Left lung (tissue), 14 donors: ENCODE measurements at places on chromosomes 12 and 14. TPM values are rescaled to one million over a fixed set of nuclear protein-coding genes. Genes with fewer than 3 reads are reported as not detected.

GRCh38 chr12:47750229-47750798, 8.4 kb downstream of the RAPGEF3 start:
- H3K4me3 ChIP-seq: no peak overlapping the region
- no peak for DNase-seq
- no peaks in the 10 kb centered on the region for H3K36me3 ChIP-seq
- H3K27ac ChIP-seq: no peak overlapping the region
- no peaks in the 10 kb centered on the region for H3K27me3 ChIP-seq
- peaks cover 34% of the 10 kb centered on the region for H3K4me1 ChIP-seq

The AKAP5 gene
- 2.9 TPM for total RNA-seq

- no peak overlapping the region for H3K27ac ChIP-seq
- peaks cover 5% of the 10 kb centered on the region for H3K4me1 ChIP-seq
- no peaks in the 10 kb centered on the region for H3K36me3 ChIP-seq
- DNase-seq: no peak
Measured at GRCh38 chr12:82757059-82757458, 70.4 kb downstream of the TMTC2 start.

The HOXC10 gene
- total RNA-seq: not detected

DNA sequence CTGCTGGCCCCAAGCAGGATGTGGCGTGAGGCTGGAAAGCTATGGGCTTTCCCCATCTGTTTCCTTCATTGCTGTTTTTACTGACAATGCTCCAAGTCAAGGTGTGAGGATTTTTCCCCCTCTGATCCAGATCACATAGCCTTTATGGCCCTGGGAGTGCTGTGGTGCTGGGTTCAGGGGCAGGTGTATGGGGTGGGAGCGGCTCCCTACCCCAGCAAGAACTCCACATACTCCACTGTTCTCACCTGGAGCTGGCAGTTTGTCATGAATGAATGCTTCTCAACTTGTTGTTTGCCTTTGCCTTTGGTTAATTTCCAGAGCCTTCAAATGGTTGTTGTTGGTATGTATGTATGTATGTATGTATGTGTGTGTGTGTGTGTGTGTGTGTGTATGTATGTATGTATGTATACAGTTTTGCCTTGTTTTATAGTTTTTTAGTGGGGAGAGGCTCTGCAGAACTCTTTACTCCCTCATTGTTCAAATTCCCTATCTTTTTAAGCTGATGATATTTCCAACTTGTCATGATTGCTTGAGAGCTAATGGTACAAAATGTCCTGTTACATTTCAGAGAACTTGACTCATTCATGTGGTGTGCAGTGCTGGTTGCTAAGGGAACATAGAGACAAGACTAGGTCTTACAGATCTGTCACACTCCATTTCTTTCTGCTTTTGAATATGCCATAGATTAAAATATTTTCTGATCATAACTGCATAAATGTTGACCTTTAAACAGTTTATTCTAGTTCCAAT, 36.6 kb upstream of the ASPG start:
- DNase-seq: no peak
- no peaks in the 10 kb centered on the region for H3K4me1 ChIP-seq
- H3K4me3 ChIP-seq: no peak overlapping the region
- peak overlapping the region; percentile 20 for H3K27ac ChIP-seq
- H3K36me3 ChIP-seq: no peaks in the 10 kb centered on the region
- no peaks in the 10 kb centered on the region for H3K27me3 ChIP-seq

DNA sequence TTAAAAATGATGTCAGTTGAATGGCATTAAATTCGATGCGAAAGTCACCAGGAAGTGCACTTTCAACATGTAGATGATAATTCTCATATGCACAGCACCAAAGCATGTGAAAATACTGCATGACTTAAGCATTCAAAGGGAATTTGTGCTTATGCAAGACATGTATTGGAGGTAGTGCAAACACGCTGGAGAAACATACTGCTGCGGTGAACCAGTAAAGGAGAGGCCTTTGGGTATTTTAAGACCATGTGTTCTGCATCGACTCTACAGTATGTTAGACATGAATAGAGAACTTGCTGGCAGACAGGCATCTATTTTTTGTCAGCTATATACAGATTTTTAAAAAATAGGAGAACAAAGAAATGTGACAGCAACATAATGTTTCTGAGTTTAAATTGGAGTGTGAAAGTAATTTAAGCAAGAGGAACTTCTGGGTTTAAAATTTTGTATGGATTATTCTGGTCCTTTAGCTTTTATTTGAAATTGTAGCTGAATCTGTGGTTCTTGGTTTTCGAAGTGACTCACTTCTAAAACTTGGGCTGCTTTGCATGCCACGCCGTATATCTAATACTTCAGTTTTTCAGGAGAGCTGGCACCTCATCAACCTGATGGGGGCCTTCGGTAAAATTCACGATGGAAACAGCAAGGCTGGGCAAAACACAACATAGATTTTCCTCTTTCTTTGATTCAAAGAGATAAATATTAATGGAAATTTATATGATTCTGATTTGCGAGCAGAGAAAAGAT, 408.7 kb downstream of the APAF1 start:
- no peaks in the 10 kb centered on the region for H3K27me3 ChIP-seq
- H3K4me3 ChIP-seq: no peak overlapping the region
- no peaks in the 10 kb centered on the region for H3K4me1 ChIP-seq
- H3K27ac ChIP-seq: no peak overlapping the region

The COX8C gene
- not detected for total RNA-seq

DNA sequence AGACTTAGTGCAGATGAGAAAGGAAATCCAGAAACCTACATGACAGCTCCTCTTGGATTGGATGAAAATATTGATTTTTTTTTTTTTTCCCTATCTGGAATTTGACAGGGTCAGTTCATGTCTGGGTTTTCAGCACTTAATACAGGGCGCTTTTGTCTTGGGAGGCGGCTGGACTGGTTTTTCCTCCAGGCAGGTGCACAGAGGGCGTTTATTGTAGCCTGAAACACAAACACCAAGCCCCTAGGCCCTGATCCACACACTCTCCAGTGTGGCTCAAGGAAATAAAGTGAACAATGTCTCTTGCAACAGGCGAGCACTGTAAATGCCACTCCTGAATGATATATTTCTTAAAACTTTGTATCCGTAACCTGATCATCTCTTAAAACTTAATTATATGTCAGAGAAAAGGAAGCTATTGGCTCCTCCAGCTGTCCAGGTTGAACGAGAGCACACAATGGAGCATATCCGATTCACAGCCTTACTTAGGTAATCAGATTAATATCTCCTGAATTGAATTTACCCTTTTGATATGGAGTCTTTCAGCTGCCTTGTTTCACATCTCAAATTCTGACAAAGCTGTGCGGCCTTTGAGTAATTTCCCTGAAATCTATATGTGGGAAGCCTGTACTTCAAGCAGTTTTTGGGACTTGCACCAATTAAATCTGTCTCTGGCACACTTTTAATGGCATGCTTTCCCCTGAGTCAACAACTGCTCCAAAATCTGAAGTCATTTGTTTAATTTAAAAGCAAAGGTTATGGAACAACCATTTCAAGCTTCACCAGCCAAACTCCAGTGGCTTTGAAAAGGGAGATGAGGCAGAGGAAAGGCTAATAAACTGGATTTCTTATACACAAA, 485.7 kb downstream of the ZFP36L1 start:
- H3K4me1 ChIP-seq: peaks cover 10% of the 10 kb centered on the region
- H3K4me3 ChIP-seq: no peak overlapping the region
- no peaks in the 10 kb centered on the region for H3K36me3 ChIP-seq
- no peaks in the 10 kb centered on the region for H3K27me3 ChIP-seq
- DNase-seq: no peak

GRCh38 chr12:103758310-103759089, 82.5 kb downstream of the NT5DC3 start:
- H3K4me3 ChIP-seq: no peak overlapping the region
- no peak overlapping the region for H3K27ac ChIP-seq
- DNase-seq: no peak
- no peaks in the 10 kb centered on the region for H3K36me3 ChIP-seq
- no peaks in the 10 kb centered on the region for H3K4me1 ChIP-seq
- no peaks in the 10 kb centered on the region for H3K27me3 ChIP-seq

- no peaks in the 10 kb centered on the region for H3K27me3 ChIP-seq
- H3K36me3 ChIP-seq: peaks cover 98% of the 10 kb centered on the region
- no peak overlapping the region for H3K4me3 ChIP-seq
- DNase-seq: no peak
- H3K27ac ChIP-seq: no peak overlapping the region
Measured at GRCh38 chr12:113934060-113934814, 31.9 kb downstream of the RBM19 start.

- H3K4me1 ChIP-seq: peaks cover 97% of the 10 kb centered on the region
- H3K27me3 ChIP-seq: no peaks in the 10 kb centered on the region
- H3K4me3 ChIP-seq: peak overlapping the region; percentile 24
- H3K27ac ChIP-seq: no peak overlapping the region
- no peak for DNase-seq
- no peaks in the 10 kb centered on the region for H3K36me3 ChIP-seq
Measured at GRCh38 chr14:91399868-91400640, 17.6 kb downstream of the CCDC88C start.

GRCh38 chr12:8951744-8952143, 2.3 kb upstream of the M6PR start:
- H3K27ac ChIP-seq: no peak overlapping the region
- H3K4me1 ChIP-seq: peaks cover 32% of the 10 kb centered on the region
- no peak for DNase-seq
- H3K27me3 ChIP-seq: no peaks in the 10 kb centered on the region
- no peak overlapping the region for H3K4me3 ChIP-seq

- H3K27ac ChIP-seq: no peak overlapping the region
- DNase-seq: no peak
- H3K4me3 ChIP-seq: no peak overlapping the region
- H3K27me3 ChIP-seq: no peaks in the 10 kb centered on the region
- no peaks in the 10 kb centered on the region for H3K4me1 ChIP-seq
- no peaks in the 10 kb centered on the region for H3K36me3 ChIP-seq
Measured at GRCh38 chr12:96880220-96880619, 26.8 kb upstream of the NEDD1 start.

The BHLHE41 gene
- 17.0 TPM for total RNA-seq

DNA sequence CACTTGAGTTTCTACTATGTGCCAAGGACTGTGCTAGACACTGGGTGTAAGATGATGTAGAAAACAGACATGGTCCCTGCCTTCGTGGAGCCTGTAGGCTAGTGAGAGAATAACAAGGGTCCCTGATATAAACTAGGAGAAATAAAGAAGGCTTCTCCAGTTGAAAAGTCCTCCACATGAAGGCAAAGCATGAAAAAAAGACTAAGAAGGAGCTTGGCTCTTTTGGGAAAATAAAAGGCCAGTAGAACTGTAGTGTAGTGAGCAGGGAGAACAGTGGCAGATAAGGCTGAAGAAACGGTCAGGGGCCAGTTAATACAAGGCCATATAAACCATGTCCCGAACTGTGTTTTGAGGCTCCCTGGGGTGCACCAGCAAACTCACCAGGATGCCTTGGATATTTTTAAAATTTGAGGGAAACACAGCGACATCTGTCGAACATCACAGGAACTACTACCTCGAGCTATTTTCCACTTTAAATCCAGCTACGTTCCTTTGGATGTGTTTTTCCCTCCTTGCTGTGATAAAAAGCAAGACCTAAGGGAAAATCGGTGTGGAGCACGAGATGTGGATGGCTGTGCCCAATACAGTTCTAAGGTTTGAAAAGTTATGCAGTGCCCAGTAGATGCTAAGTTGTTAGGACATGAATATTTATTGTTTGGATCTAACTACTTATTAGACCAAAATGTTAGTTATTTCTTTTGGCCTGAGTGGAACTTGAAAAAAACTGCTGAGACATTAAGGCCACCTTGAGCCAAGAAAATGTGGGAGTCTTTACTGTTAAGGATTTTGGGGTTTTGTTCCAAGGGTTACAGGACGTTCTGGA, 8.5 kb upstream of the CFL2 start:
- no peaks in the 10 kb centered on the region for H3K36me3 ChIP-seq
- peak; percentile 55 for DNase-seq
- H3K27ac ChIP-seq: no peak overlapping the region
- H3K4me3 ChIP-seq: no peak overlapping the region
- H3K4me1 ChIP-seq: peaks cover 4% of the 10 kb centered on the region

The MYL6B gene
- total RNA-seq: 43.1 TPM

GRCh38 chr12:21939435-21939834, 1.8 kb downstream of the ABCC9 start:
- no peaks in the 10 kb centered on the region for H3K4me1 ChIP-seq
- peaks cover 48% of the 10 kb centered on the region for H3K27me3 ChIP-seq

- no peak for DNase-seq
- no peaks in the 10 kb centered on the region for H3K4me1 ChIP-seq
- no peaks in the 10 kb centered on the region for H3K27me3 ChIP-seq
- H3K27ac ChIP-seq: no peak overlapping the region
- H3K4me3 ChIP-seq: no peak overlapping the region
Measured at GRCh38 chr12:125797421-125798175, 732.4 kb downstream of the AACS start.

GRCh38 chr12:60194678-60195077, 598.8 kb downstream of the SLC16A7 start:
- no peak overlapping the region for H3K27ac ChIP-seq
- H3K27me3 ChIP-seq: no peaks in the 10 kb centered on the region
- no peaks in the 10 kb centered on the region for H3K4me1 ChIP-seq
- DNase-seq: no peak
- H3K36me3 ChIP-seq: no peaks in the 10 kb centered on the region

DNA sequence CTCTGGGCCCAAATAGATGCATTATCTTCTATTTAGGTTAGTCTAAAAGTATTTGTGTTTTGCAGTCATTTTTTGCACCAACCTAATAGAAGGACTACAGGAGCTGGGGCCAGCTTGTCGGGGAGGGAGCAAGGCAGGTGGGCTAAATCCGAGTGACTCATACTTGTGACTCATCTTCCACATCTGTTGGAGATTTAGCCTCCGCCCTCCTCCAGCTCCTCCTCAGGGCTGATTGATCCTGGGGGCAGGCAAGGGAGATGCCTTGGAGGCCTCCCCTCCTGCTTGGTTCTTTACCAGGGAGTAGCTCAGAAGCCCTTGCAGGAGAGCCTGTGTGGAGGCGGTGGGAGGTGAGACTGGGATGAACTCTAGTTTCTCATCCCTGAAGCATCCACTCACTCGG, 27.9 kb downstream of the RHOF start:
- H3K27me3 ChIP-seq: no peaks in the 10 kb centered on the region
- H3K4me1 ChIP-seq: no peaks in the 10 kb centered on the region
- H3K36me3 ChIP-seq: no peaks in the 10 kb centered on the region
- no peak for DNase-seq
- H3K27ac ChIP-seq: no peak overlapping the region
- no peak overlapping the region for H3K4me3 ChIP-seq

- no peaks in the 10 kb centered on the region for H3K4me1 ChIP-seq
- H3K36me3 ChIP-seq: no peaks in the 10 kb centered on the region
- DNase-seq: no peak
- peaks cover 100% of the 10 kb centered on the region for H3K27me3 ChIP-seq
- H3K27ac ChIP-seq: no peak overlapping the region
- no peak overlapping the region for H3K4me3 ChIP-seq
Measured at GRCh38 chr12:53963434-53964314, 9.0 kb downstream of the HOXC12 start.

The STAC3 gene
- 3.4 TPM for total RNA-seq

DNA sequence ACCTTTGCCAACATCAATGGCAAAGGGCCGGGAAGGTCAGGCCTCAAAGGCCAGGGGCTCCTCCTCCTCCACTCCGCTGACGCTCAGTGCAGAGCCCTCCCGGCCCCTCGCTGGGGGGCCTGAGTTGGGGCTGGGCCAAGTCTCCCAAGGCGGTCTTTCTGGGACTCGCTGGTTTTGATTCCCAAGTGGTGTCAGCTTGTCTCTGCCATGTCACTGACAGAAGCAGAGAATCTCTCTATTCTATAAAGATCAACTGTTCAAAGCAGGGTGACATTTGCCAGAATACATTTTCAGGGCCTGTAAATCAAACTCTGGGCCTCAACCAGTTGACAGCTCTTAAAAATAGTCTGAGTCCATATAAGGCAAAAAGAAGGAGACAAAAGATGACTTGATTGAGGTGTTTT, 75.9 kb downstream of the CCDC88C start:
- H3K27me3 ChIP-seq: no peaks in the 10 kb centered on the region
- no peak overlapping the region for H3K4me3 ChIP-seq
- no peaks in the 10 kb centered on the region for H3K4me1 ChIP-seq
- DNase-seq: no peak
- peaks cover 60% of the 10 kb centered on the region for H3K36me3 ChIP-seq
